SJSA1 (cell line): ENCODE measurements at places on chromosomes 6 and 20. TPM values are rescaled to one million over a fixed set of nuclear protein-coding genes. Genes with fewer than 3 reads are reported as not detected.

DNA sequence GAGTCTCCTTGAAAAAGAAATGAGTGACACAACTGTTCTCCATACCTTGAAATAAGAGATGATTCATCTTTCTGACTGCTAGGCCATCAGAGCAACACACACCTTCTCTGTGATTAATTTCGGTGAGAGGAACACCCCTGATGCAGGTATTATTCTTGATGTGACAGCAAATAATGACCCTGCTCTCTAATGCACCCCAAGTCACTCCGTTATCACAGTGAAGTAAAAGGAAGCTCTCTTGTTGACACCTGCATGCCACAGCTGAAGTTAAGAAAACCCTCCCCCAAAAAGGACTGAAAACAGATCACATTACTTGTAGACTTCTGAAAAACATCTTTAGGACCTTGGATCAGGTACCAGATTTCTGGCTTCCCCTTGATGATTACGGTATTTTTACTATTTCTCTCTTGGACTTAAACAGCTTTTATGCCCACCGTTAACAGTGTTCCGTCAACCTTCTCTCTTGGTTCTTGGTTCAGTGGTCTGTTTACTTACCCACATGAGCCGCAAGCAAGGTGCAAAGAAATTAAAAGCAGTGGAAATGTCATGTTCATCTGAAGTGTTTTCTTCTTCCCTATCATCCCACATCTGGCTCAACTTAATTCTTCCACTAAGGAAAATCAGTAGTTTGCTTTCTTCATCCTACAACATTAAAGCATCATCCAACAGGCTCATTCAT lies 249.7 kb downstream of the GMPR start:
- no peak for DNase-seq

DNA sequence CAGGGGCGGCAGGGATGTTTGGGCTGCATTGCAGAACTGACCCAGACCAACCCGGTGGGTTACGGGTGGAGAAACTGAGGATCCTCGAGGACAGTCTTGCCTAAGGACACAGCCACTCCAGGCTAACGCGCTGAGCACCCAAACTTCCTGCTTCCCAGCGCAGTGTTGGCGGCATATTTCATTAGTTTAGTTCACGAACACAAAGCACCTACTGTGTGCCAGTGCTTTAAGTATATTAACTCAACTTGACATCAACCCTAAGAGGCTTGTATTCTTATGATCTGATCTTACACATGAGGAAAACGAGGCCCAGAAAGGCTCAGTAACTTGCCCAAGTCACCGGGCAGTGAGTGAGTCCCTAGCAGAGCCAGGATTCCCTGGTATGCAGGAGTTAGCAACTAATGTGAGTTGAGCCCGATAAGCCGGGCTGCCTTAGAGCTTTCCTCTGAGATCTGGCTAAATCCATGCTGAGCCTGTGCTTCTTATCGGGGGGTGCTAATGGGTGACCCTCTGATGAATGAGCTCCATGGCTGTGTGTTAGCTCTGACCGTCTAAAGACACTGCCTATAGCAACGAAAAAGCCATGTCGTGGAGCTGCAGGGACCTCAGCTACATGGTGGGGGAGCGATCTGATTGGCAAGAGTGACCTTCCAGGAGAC lies 92.7 kb downstream of the CD40 start:
- DNase-seq: no peak

DNA sequence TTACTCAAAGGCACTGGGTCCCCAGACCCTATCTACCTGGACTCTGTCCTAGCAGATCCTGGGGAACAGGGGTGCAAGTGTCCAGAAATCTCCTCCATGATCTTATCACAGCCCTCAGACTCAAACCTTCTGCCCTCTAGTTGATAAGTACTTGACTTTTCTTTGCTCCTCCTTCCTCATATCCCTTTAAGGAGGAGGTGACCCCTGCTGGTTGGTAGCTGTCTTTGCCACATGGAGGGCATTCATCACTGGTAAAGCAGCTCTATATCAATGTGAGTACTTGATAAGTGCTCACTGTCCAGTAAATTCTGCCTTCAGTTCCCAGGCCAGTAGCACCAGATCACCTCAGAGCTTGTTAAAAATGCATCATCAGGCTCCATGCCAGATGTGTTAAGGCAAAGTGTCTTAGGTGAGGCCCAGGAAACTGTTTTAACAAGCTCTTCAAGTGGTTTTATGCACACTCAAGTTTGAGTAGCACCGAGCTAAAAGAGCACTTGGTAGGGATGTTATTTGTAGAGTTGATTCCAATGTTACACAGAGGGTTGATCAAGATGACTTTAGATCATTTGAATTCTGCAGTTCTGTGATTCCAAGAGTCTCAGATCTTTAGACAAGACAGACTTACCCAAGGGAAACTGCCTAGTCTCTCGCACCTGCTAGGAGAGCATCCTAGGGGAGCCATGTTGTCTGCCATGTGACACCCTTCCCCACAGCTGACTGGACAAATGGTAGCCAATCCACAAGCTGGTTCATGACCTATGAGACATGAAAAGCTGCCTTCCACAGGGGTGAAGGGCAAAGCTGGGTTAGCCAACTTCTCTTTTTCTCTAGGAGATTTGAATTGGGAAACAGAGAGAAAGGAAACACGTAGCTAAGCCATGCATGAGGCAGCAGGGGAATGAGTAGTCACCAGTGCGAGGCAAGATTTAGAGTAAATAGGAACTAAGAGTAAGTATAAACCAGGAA lies 18.6 kb downstream of the TREML2 start:
- no peak for DNase-seq

GRCh38 chr6:23272536-23272935 lies 703.2 kb downstream of the HDGFL1 start:
- no peak for DNase-seq

DNA sequence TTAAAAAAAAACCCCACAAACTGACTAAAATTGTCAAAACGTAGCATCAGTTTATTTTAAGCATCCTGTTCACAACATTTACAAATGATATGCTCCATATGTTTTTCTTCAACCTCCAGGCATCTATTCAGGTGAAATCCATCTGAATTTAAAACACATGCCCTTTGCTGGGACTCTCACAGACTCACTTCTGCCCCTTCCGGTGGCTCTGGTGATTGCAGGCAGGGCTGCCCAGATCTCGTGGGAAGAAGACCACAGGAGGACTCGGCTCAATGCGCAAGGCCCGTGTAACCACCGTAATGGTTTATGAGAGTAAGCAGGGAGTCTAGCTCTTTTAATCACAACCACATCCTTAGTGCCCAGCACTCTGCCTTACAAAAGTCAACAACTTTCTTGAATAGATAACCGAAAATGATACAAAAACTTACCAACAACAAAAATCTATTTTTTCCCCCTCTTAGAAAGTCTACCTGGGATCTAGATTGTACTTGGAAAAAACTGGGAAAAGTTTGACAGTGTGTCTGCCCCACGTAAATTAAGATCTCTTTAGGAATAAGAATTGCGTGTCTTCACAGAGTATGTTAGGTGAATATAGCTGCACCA lies 139.1 kb downstream of the KIF16B start:
- DNase-seq: peak; percentile 4

GRCh38 chr20:20806121-20807095 lies 94.0 kb upstream of the RALGAPA2 start:
- no peak for DNase-seq

DNA sequence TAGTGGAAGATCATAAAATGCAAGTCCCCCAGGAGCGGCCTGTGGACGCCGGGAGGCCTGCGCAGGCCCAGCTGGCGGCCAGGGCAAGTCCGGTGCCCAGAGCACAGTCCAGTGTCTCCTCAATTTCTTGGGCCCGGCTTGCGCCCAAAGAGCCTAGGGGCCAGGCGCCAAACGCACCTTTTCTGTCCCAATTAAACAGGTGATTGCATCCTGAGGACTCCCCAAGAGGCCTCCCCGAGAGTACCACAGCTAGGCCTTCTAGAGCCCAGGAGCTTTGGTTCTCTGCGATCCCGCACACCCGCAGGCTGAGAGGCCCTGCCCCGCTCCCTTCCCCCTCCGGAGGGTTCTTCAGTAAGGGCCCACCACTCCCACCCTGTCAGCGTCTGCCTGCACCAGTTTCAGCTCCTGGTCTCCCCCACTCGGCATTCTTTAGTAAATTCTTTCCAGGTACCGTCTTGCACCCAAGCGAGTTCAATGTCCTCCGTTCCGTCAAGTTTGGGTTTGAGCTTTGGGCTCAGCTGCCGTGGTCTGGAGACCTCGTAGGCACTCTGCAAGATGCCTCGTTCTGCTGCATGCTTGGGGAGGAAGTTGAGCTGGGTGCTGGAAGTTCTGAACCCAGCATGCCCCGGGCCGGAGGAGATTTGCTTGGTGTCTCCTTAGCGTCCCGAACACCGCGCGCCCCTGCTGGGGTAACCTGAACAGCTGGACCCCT lies 3.9 kb upstream of the NKX2-2 start:
- DNase-seq: no peak

DNA sequence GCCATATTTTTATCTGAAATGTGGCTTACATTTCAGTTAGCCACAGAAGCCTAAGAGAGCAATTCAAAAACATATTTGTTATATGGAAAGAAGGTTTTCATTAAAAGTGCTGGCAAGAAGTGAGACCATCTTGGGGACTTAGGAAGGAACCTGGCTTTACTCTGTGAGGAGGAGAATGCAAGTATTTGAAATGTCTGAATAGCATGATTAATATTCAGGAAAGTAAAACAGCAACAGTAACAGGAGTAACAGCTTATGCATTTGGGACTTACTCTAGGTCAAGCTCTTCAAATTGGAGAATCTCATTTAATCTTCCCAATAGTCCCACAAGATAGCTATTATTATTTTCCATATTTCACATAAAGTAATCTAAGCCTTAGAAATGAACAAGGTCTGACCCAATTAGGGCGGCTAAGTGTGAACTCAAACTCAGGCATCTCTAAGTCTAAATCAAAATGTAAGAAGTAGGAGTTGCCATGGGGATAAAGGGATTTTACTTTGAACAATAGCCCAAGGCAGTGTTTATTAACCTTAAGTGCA lies 816.5 kb downstream of the BCKDHB start:
- no peak for DNase-seq

DNA sequence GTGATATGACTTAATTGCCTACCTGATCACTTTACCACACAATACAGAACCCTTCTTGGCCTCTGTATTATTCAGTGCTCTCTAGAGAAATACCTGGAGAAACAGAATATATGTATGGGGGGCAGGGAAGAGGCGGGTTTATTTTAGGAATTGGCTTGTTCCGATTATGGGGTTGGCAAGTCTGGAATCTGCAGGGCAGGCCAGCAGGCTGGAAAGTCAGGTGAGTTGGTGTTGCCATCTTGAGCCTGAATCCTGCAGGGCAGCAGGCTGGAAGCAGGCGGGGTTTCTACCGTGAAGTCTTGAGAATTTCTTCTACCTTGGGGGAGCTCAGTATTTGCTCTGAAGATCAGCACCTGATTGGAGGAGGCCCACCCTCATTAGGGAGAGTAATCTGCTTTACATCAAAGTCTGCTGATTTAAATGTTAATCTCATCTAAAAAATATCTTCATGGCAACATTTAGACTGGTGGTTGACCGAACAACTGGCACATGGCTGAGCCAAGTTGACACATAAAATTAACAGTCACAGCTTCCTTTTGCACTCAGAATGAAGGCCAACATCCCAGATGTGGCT lies 193.9 kb downstream of the ZDHHC14 start:
- no peak for DNase-seq

GRCh38 chr20:58661598-58662473 lies 10.8 kb downstream of the STX16 start:
- no peak for DNase-seq

DNA sequence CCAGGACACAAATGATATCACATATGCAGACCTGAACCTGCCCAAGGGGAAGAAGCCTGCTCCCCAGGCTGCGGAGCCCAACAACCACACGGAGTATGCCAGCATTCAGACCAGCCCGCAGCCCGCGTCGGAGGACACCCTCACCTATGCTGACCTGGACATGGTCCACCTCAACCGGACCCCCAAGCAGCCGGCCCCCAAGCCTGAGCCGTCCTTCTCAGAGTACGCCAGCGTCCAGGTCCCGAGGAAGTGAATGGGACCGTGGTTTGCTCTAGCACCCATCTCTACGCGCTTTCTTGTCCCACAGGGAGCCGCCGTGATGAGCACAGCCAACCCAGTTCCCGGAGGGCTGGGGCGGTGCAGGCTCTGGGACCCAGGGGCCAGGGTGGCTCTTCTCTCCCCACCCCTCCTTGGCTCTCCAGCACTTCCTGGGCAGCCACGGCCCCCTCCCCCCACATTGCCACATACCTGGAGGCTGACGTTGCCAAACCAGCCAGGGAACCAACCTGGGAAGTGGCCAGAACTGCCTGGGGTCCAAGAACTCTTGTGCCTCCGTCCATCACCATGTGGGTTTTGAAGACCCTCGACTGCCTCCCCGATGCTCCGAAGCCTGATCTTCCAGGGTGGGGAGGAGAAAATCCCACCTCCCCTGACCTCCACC lies 42.2 kb downstream of the SIRPA start:
- no peak for DNase-seq

GRCh38 chr20:24148372-24148771 lies 159.8 kb upstream of the GGTLC1 start:
- DNase-seq: no peak

DNA sequence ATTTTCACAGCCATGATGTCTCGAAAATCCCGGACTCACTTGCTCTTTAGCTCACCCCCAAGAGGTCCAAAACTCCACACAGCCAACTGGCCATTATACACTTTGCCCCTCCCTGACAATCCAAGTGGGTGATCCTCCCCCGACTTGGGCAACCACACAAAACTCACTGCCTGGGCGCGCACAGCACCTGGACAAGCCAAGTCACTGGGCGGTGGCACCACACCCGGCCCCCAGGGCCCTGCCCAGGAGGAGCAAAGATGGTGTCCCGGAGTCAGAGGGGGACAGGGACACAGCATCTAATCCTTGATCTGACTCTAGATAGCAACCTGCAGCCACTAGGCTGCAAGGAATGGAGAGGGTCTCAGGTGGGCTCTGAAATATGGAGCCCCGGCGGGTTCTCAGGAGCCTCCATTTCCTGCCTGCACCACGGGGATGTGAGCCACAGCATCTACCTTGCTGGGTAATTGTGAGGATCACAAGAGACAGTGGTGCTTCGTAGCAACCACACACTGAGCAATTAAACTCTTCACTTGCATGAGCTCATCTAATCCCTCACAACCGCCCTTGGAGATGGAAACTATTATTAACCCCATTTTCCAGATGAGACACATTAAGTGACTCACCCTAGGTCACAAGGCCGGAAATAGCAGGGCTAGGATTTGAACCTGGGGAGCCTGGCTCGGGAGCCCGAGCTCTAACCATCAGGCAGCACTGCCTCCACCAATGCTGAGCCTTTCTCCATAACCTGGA lies 66.6 kb downstream of the BMP7 start:
- DNase-seq: no peak

- no peak for DNase-seq
These were observed 39.0 kb downstream of the AIG1 start for GRCh38 chr6:143099647-143100046.

- no peak for DNase-seq
These were observed 118.8 kb upstream of the PTCHD4 start for GRCh38 chr6:48229841-48230240.

The HLA-DRB1 gene
- not detected in 2 replicates for total RNA-seq

The AIF1 gene
- total RNA-seq: not detected in 2 replicates

The KHDC1 gene
- total RNA-seq: 0.66 and 2.2 TPM in 2 replicates
